ENCODE measurements at places on chromosomes 7 and 10. TPM values are rescaled to one million over a fixed set of nuclear protein-coding genes. Genes with fewer than 3 reads are reported as not detected.

IFIT5 gene
- polyA plus RNA-seq, result 10.6 TPM

DHTKD1 gene
- 30.7 TPM for polyA plus RNA-seq

PITRM1 gene
- polyA plus RNA-seq, result 50.1 TPM

GRID1 gene
- 0.57 TPM for polyA plus RNA-seq

FFAR4 gene
- 0.28 TPM for polyA plus RNA-seq

ADAM12 gene
- 6.4 TPM for polyA plus RNA-seq

NAT16 gene
- not detected for polyA plus RNA-seq

FAM241B gene
- polyA plus RNA-seq, result 3.0 TPM

MCM10 gene
- polyA plus RNA-seq, result 0.20 TPM

HECTD2 gene
- polyA plus RNA-seq, result 10.9 TPM

TMEM139 gene
- polyA plus RNA-seq, result 0.42 TPM

NRCAM gene
- 2.3 TPM for polyA plus RNA-seq

ARMC3 gene
- not detected for polyA plus RNA-seq

POU6F2 gene
- 0.33 TPM for polyA plus RNA-seq

MRLN gene
- polyA plus RNA-seq, result not detected

GLCCI1 gene
- 9.9 TPM for polyA plus RNA-seq

HSPA14 gene
- 7.5 TPM for polyA plus RNA-seq

INHBA gene
- polyA plus RNA-seq, result 5.8 TPM

PRLHR gene
- 0.08 TPM for polyA plus RNA-seq

LDB3 gene
- polyA plus RNA-seq, result 3.6 TPM

LAMB1 gene
- polyA plus RNA-seq, result 49.2 TPM

RPEL1 gene
- polyA plus RNA-seq, result not detected

VPS37D gene
- 0.28 TPM for polyA plus RNA-seq

SCIN gene
- 2.2 TPM for polyA plus RNA-seq

GPR15LG gene
- not detected for polyA plus RNA-seq

TIMM23 gene
- 30.3 TPM for polyA plus RNA-seq

OR6B1 gene
- not detected for polyA plus RNA-seq

AFAP1L2 gene
- 19.5 TPM for polyA plus RNA-seq

GSAP gene
- polyA plus RNA-seq, result 11.2 TPM

ANKRD16 gene
- 6.6 TPM for polyA plus RNA-seq

SRGN gene
- polyA plus RNA-seq, result 67.3 TPM

THSD7A gene
- polyA plus RNA-seq, result 1.9 TPM

FAM237B gene
- not detected for polyA plus RNA-seq

SPDYE2 gene
- polyA plus RNA-seq, result 0.21 TPM

SLC26A5 gene
- 0.06 TPM for polyA plus RNA-seq

MET gene
- polyA plus RNA-seq, result 1.3 TPM

ZNF783 gene
- 5.5 TPM for polyA plus RNA-seq

HOXA3 gene
- 3.4 TPM for polyA plus RNA-seq

CADPS2 gene
- polyA plus RNA-seq, result 26.7 TPM

LRRD1 gene
- polyA plus RNA-seq, result 0.23 TPM

KCNMA1 gene
- 10.7 TPM for polyA plus RNA-seq

PI4K2A gene
- polyA plus RNA-seq, result 10.8 TPM

ITPRID1 gene
- 0.20 TPM for polyA plus RNA-seq

MUC12 gene
- polyA plus RNA-seq, result 1.9 TPM

ZNF425 gene
- 9.0 TPM for polyA plus RNA-seq

ADCYAP1R1 gene
- polyA plus RNA-seq, result 7.1 TPM

FAM131B gene
- polyA plus RNA-seq, result 0.29 TPM

OR2A7 gene
- polyA plus RNA-seq, result 0.92 TPM

MSMB gene
- polyA plus RNA-seq, result not detected

DNAJC12 gene
- polyA plus RNA-seq, result 11.2 TPM
